COR-L47 (cell line): ENCODE measurements at places on chromosomes 6 and 20.

GRCh38 chr6:105021399-105021798 lies 64.5 kb downstream of the LIN28B start:
- DNase-seq = no peak

DNA sequence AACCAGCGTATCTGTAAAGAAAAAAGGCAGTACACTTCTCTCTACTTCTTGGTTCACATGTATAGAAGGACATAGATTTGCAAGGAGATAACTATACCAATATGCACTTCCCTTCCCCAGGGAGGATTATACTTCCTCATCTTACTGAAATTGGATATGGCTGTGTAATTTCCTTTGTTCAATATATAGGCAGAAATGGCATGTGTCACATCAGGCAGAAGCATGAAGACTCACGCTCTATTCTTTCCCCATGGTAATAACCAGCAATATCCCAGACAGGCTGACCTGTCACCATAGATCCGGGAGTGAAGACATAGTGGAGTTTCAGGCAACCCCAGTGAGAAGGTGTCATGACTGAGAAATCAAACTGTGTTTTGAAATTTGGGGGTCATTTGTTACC lies 518.3 kb downstream of the KIF16B start:
- no peak for DNase-seq

- no peak for DNase-seq
Measured at GRCh38 chr20:61555566-61555965, 303.5 kb downstream of the CDH4 start.

GRCh38 chr6:108074057-108074358 lies 533 bp downstream of the OSTM1 start:
- no peak for DNase-seq

DNA sequence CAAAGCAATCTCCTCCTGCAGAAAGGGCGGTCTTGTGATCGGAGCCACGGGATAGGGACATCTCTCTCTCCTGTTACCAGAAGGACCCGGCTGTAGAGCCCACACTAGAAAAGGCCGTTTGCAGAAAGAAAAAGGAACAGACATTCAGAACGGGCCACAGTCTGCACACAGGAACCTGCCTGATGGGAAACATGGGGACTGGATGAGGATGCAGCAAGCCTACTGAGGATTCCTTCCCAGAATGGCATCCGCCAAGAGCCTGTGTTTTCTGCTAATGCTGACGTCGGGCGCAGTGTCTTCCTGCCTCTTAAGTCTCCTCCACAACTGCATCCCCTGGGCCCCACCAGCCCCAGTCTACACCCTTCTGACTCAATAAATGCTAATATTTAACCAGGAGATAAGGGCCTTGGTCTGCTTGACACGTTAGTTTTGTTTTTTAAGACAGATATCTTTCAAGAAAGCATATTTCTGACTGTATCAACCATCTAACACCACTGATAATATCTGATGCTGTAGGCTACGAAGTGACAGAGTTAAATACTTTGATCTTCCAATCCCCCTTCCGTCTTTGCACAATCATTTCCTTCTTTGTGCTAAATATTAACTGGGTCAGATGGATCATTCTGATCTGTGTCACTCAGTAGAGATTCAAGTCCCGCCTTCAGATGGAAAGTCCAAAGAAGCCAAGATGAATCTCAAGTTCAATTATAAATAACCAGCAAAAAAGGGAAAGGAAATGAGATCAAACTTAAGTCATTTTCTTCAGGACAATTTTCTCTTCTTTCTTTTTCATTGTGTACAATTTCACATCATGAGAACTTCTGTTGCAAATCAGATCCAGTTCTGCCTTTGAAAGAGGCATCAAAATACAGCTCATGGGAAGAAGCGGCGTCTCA lies 20.7 kb downstream of the FAM50B start:
- no peak for DNase-seq

- DNase-seq = no peak
Measured at GRCh38 chr6:169909113-169909512, 157.7 kb downstream of the ERMARD start.

GRCh38 chr6:109318328-109318876 lies 63.9 kb downstream of the CD164 start:
- peak; percentile 38 for DNase-seq

- no peak for DNase-seq
Measured at GRCh38 chr6:139943391-139943790, 568.9 kb upstream of the CITED2 start.

DNA sequence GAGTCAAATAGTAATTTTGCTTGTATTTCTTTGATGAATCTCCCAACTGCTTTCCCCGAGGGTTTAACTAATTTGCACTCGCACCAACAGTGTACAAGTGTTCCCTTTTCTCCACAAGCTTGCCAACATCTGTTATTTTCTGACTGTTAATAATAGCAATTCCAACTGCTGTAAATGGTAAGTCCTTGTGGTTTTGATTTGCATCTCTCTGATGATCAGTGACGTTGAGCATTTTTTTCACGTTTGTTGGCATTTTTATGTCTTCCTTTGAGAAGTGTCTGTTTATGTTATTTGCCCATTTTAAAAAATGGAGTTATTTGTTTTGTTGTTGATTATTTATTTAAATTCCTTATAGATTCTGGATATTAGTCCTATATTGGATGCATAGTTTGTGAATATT lies 399.8 kb upstream of the MAN1A1 start:
- no peak for DNase-seq

- DNase-seq = no peak
Measured at GRCh38 chr6:13496513-13497190, 9.3 kb upstream of the GFOD1 start.

DNA sequence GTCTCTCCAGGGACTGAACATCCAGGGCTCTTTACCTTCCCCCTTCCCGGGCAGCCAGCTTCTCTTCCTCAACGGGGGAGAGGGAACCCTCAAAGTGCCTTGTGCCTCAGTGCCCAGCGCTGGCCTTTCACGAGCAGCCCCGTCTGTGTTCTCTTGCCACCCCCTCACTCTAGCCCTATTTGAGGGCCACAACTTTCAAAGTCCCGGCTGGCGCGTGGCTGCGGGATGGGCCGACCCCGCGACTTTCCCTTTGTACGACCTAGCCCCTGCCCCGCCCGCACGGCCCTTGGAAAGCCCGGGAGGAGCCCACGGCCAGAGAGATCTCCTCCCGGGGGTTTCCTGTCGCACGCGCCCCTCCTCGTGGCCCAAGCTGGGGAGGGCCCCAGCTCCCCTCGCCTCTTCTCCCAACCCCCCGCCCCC lies 559 bp downstream of the SCRT2 start:
- DNase-seq = no peak

- DNase-seq = no peak
Measured at GRCh38 chr20:22690000-22690399, 105.6 kb upstream of the FOXA2 start.

- no peak for DNase-seq
Measured at GRCh38 chr6:108222504-108222903, 38.3 kb downstream of the SNX3 start.

DNA sequence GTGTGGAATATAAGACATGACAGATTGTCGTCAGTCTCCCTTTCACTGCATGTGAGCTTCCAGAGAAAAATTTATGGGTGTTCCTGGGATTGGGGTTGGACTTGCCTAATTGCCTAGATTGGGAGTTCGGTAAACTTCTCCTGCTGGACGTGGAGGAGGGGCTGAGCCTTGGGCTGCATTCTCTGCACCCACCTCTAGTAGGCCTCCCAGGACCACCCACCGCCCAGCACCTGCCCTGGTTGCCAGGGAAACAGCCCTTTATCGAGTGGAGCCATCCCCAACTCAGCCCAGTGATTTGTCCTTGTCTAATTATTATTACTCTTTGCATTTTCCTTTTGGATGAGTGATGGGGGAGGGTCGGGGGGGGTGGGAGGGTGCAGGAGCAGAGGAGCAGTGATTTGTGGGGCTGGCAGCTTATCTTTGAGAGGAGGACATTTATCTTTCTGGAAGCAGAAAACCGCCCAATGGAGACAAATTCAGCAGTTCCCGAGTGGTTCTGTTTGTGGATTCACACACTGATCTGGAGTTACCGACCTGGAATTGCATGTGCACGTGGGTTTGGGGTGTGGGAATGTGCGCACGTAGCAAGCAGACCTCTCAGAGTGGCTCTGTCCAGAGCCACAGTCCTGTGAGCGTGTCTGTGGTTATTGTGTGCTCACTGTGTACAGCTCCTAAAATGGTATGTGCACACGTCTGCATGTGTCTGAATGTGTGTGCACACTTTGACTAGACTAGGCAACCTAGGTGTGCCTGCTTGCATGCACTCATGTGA lies 104.5 kb downstream of the DHX35 start:
- peak; percentile 32 for DNase-seq

GRCh38 chr6:100121854-100122609 lies 128.0 kb upstream of the MCHR2 start:
- DNase-seq = no peak

- no peak for DNase-seq
Measured at GRCh38 chr6:1689141-1689540, 79.4 kb downstream of the FOXC1 start.

DNA sequence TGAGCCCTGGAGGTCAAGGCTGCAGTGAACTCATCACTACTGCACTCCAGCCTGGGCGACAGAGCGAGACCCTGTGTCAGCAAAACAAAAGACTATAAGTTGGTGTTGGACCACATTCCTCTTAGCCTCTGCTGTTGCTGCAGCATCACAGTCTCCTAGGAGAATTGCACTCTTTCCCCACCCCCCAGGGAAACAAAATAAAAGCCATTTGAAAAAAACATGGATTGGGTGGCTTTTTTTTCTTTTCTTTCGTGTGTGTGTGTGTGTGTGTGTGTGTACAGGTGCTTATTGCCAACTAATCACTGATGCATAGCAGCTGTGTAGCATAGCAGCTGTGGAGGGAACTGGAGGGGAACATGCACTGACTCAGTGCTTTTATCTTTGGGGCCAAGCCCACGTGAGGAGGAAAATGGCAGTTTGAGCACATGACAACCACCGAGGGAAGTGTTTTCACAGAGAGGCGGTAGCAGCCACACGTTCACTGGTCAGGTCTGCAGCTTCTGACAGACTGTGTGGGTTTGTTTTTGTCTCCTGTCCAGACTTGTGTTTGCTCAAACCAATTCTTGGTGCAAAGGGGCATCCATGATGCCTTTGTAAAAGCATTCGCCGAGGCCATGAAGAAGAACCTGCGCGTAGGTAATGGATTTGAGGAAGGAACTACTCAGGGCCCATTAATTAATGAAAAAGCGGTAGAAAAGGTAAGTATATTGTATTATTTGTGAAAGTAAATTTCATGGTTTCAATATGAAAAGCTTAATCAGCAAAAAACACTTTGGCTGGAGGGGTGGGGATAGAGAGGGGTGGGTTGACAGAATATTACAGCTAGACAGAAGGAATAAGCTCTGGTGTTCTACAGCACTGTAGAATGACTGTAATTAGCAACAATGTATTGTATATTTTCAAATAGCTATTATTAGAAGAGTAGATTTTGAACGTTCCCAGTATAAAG lies 27.7 kb downstream of the ALDH5A1 start:
- DNase-seq = peak; percentile 52

GRCh38 chr6:49913636-49914375 lies 47.5 kb upstream of the CRISP1 start:
- peak; percentile 69 for DNase-seq

DNA sequence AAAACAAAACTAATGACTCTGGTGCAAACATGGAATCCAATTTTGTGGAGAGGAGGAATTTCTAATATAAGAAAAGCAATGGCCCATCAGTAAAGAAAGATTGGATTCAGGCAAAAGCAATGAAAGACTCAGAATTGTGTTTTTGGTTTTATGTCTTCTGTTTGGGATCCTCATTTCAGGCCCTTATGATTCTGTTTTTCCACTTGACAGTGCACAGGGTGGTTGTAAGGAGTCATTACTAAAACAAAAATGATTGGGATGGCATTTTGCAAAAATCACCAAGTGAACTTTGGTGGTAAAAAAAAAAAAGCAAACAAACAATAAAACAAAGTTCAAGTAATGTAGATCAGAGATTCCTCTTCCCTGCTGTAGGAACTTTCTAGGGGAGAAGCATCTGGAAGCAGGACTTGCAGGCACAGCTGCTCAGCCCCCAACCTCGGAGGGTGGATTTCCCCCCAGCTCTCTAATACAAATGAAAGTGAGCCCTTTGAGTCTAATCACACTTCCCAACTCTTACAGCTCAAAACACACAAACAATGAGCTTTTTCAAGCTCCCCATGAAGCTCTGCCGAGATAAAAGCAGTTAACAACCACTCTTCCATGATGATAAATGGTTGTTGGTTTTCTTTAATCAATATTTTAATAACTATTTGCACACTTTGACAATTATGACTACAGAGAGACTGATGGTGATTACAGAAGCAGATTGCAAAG lies 177.7 kb downstream of the ZDHHC14 start:
- peak; percentile 26 for DNase-seq

DNA sequence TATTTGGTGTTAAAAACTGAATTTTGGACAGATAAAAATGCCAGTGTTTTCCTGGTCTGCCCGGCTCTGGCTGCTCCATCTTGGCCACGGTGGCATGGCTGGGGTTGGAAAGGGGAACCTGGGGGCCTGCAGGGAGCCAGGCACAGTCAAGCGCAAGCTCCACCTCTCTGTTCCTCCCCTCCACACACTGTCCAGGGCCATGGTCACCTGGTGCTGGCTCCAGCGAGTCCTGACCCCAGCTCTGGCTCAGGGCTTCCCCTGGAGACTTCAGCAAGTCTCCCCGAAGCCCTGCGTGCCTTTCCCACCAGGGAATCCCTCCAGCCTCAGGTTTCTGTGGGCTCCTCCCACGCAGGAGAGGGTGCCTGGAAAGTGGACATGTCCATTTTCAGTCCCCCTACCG lies 298.5 kb downstream of the QKI start:
- no peak for DNase-seq
